Chondrocyte (in vitro differentiated cells): ENCODE measurements at places on chromosomes 6 and 20.

- peak; percentile 93 for DNase-seq
These were observed 54.4 kb downstream of the GOPC start for GRCh38 chr6:117547688-117548621.

- no peak for DNase-seq
These were observed 10.0 kb upstream of the HLA-DQA1 start for GRCh38 chr6:32627249-32627648.

GRCh38 chr6:42507195-42507594, 55.5 kb upstream of the TRERF1 start:
- no peak for DNase-seq

GRCh38 chr20:4090756-4091489, 75.6 kb upstream of the RNF24 start:
- DNase-seq = no peak
